ENCODE measurements at places on chromosomes 1 and 21.

- DNase-seq: no peak
These were observed 20.0 kb downstream of the PIK3CD start for GRCh38 chr1:9671377-9672140.

DNA sequence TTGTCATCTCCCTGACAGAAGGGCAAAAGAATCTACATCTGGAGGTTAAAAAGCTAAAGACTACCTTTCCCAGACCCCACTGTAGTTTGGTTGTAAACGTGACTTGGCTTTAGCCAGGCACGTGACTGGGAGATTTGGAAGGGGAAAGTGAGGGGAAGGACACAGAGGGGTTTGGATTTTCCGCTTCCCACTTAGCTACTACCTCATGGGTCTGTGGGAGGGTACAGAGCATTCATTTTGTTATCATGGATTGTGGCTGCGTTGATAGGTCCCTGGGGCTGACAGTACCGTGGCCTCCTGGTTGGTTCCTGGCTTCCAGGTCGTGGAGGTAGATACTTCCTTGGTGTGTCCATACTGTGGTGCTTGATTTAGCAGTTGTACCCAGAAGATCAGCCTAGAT, 2.6 kb downstream of the CHD1L start:
- no peak for DNase-seq

DNA sequence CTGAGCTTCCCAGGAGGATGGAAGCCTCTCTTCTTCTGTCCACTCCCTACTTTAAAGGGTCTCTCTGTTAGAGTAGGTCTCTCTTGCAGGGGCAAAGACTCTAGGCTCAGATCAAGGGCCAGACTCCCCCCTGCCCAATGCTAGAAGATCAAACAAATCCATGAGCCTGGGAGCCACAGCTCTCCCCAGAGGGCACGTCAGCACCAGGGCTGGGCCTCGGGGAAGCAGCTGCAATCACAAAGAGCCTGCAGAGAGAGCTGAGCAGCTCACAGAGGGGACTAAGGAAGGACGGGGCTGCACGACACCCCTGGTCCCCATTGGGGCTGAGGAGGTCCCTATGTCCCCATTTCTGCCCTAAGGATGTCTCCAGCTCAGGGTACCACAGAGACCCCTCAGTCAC, 3.9 kb downstream of the CNTN2 start:
- DNase-seq: no peak

- DNase-seq: no peak
These were observed 478 bp downstream of the MAD2L2 start for GRCh38 chr1:11680270-11681070.

DNA sequence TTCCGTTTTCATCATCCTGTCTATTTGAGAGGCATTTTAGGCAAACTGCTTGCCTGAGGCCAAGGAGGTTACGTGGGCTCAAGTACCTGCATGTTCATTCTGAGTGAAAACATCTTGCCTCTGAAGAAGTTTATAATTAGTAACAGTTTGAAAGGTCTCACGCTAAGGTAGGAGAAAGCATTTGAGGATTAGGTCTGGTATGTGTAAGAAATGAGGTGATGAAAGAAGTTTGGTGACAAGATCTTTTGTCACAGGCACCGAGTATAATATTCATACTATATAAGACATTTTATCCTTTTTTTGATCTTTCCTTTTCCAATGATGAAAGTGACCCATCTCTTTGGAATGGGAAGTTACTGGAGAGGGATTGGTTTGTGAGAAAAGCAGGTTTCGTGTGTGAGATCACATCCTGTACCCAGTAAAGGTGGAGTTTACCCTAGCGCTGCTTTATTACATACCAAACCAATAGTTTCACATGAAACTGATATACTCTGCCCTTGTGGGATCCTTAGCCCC, 98.7 kb upstream of the PDC start:
- DNase-seq: no peak

DNA sequence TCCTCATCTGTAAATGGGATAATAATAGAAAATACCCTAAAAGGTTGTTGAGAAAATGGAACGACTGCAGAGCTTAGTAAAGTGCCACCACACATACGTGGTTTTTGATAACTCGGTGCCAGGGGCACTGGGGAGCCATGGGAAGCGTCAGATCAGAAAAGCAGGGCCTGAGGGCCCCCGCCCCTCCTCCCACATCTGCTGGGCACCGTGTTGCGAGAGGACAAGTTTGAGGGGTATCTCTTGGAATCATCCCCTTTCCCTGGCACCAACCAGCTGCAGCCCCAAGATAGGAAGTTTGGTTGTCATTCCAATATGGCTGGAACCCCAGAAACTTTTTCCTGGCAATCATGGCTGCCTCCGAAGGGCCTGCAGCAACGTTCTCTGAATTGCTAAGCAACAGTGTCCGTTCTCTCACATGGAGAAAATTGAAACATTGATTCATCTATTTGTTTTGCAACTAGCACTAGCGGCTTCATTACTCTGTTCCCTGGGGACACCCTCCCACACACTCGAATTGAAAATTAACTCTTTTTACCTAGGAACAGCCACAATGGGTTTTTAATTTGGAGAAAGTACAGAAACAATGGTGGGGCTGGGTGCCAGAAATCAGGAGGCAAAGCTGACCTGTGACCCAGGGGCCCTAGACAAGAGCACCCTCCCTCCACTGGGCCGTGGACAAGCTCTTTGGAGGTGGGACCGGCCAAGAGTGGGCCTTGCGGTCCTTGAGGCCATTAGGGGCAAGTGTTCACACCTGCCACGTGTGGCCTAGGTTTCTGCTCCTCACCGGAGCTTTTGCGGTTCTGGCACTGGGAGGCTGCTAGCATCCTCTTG, 190.0 kb upstream of the VAMP3 start:
- no peak for DNase-seq

GRCh38 chr21:35426469-35426868, 377.4 kb upstream of the RUNX1 start:
- DNase-seq: no peak

DNA sequence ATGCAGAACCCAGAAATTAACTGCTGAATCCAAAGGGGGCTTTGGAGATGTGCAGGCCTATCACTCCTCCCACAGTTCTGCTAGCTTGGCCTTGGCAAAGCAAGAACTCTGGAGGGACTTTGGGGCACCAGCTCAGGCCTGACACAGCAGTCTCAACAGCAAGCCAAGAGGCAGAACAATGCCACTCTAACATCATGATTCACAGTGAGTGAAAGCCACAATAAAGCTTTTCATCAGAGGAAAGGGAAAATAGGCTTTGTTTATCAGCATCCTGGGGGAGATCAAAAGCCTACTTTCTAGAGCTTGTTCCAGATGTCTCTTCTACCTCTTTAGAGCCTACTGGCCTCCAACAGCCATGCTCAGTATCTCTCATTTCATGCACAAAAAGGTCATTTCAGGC, 283.4 kb downstream of the KCNH1 start:
- DNase-seq: no peak

- no peak for DNase-seq
These were observed 29.5 kb downstream of the AK4 start for GRCh38 chr1:65177457-65177856.

- DNase-seq: no peak
These were observed 13.5 kb downstream of the TNFRSF1B start for GRCh38 chr1:12180315-12180714.

GRCh38 chr1:9724706-9725476, 73.4 kb downstream of the PIK3CD start:
- DNase-seq: no peak

GRCh38 chr1:217837691-217838090, 206.5 kb downstream of the SPATA17 start:
- no peak for DNase-seq

GRCh38 chr1:227949954-227950734, 2.4 kb upstream of the WNT9A start:
- no peak for DNase-seq

- no peak for DNase-seq
These were observed 1.2 kb downstream of the HPDL start for GRCh38 chr1:45327644-45328515.

DNA sequence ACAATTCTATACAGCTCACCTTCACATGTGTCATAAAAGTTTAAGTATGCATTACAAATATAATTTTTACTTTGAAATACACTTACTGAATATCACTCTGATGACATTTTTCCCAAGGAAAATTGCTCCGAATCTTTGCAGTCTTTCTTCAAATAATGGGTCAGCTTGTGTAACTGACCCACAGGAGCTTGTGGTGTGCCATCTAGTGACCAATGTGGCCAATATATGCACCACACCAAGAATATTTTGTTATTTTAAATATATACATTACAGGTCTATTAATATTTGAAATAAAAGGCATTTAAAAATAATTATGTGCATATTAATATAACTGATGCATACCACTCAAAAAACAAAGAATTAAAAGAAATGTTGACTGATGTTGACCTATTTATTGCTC, 271.4 kb downstream of the TBX15 start:
- no peak for DNase-seq

DNA sequence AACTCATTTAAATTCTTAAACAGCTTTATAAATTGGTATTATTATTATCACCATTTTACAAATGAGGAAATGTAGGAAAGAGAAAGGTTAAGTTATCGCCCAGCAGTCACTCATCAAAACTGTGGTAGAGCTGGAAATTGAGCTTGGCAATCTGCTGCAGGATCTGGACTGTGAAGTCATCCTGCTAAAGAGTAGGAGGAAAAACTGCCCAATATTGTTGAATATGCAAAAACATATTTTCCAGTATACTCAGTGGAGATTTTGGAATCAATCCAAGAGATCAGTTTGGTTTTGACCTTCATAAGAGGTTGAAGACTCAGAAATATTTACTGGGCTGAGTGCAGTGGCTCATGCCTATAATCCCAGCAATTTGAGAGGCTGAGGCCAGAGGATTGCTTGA, 16.9 kb upstream of the RC3H1 start:
- no peak for DNase-seq

- no peak for DNase-seq
These were observed 22.9 kb upstream of the NDC1 start for GRCh38 chr1:53860967-53861411.

DNA sequence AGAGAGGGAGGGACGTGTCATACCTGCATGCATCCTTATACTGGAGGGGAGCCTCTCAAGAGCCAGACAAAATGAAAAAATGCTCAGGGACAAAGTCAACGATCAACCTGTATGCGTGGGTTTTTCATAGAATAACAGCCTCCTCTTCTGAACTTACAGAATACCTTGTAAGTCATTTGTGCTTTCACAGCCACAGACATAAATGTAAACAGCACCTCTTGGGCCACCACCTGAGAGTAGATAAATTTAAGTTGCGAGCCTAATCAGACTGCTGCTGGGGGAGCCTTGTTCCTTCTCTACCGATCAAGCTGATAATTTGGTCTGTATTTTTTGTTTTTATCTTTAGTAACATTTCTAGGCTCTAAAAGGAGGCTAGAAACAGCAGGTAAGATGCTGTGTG, 223.1 kb downstream of the KIF26B start:
- DNase-seq: no peak

DNA sequence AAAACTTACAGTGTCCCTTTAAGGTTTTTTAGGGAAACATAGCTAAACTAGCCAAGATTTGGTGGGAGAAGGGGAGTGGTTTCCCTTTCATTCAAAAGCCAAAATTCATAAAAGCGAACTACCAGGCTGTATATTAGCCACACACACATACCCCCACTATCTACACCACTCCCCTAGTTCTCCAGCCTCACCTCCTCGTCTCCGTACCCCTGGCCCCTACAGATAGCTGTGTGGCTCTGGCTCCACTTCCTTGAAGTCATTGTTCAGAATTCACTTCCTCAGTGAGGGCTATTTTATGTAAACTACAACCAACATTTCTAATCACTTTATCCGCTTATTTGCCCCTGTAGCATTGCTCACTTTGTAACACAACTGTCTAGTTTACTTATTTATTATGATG, 5.3 kb upstream of the DPH5 start:
- no peak for DNase-seq

DNA sequence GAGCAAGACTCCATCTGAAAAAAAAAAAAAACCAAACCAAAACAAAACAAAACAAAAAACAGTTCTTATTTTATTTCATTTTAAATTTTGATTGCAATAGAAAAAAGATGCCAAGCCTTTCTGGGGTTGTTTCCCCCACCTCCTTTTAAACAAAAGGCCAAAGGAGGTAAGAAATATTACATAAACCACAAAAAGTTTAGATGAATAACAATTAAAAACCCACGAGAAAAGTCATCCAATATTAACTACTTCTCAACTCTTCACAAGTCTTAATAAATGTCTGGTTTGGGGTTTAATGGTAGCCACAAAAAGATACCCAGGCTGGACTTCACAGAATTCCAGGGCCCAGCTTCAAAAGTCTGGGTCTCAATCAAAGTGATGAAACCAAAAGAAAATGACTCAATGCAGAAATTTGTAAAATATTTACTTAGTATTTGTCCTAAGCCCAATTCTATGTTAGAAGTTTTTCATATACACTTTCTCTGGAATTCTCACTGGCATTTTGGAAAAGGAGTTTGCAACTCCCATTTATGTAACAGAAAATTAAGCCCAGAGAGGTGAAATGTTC, 47.0 kb upstream of the SDC3 start:
- DNase-seq: no peak

DNA sequence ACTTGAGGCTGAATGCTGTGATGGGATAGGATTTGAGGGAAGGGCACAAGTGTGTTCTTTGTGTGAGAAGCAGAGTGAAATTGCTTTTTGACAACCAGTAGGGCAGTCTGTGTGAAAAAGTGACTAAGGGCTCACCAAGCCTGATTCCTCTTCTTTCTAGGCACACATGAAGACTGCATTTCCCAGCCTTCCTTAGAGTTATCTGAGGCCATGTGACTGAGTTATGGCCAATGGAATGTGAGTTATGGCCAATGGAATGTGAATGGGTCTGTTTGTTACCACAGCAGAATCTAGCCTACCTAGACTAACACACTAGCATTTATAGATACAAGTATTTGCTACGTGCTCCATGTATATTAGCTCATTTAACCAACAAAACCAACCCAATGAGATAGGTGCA, 35.3 kb upstream of the DIRAS3 start:
- DNase-seq: no peak

DNA sequence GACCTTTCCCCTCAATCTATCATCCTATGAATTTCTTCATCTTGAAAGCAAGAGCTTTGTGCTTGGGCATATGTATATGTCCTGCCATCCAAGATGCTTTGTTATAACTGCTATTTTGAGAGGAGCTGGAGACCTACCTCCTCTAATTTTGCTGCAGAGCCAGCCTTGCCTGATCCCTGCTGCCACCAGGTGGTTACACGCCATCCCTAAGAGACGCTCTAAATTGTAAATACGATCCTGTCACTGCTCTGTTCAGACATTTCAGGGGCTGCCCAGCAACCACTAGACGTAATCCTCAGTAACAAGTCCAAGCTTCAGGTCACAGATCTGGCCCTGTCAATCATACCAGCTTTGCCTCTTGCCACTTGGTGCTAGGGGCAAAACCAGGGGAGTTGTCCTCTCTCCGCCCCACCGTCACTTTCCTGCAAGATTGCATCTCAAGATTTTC, 32.9 kb downstream of the GPA33 start:
- DNase-seq: peak; percentile 53

DNA sequence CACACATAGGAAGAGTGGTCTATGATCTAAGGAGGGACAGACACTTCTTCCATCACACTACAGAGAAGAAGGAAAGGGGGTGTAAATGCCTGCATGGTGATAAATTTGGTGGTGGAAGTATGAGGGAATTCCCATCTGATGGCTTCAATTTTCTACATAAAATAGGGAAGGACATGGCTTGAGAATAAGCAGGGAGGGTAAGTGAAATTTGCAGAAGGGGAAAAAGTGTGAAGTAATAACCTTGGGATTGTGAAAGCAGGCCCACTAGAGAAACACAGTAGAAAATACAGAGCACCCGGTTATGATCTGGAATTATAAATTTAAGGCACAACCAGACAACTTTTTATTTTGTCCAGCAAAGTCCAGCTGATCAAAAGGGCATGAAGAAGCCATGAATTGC, 22.7 kb upstream of the HIVEP3 start:
- DNase-seq: no peak

All from left hindlimb (tissue), 1 donor.